ENCODE measurements at places on chromosomes 11 and 22.
A peak's percentile ranks its signal among the peaks of the same experiment; 100 is the strongest.

GRCh38 chr22:22929381-22930221 is 42.0 kb downstream of the IGLL5 start:
- no peak for DNase-seq

- DNase-seq: peak; percentile 71
These were observed 14.1 kb upstream of the APLP2 start for GRCh38 chr11:130055617-130056016.

DNA sequence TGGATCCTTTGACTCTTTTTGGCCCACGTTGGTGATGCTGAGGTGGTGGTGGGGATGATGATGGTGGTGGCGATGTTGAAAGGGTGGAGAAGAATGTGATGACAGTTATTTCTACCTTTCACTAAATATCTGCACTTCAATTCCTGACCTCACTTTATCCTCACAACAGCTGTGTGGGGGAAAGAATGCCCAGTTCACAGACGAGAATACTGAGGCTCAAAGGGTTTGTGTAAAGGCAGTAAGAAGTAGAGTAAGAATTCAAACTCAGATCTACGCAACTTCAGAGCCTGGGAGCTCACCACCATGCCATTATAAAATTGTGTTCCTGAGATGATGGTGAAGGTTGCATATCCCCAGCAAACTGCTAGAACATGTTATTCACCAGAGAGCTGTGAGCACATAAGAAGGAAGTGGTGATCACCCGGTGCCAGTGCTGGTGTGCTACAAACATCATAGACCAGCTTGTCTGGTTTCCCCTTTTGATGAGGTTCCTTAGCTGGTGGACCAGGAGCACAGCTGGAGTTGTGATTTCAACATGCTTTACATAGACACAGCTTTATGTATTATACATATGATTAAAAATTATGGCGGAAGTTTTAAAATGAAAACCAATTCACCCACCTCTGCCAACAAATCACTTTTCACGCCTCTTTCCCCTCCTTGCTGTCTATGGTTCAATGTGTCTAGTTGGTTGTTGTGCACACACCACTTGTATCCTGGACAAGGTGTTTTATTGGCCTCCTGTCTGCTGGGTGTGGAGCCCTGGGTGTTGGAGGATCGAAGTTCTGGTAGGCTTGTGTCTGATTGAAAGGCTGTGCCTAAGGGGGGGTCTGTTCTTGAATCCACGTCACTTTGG is 6.2 kb downstream of the ST14 start:
- DNase-seq: no peak

DNA sequence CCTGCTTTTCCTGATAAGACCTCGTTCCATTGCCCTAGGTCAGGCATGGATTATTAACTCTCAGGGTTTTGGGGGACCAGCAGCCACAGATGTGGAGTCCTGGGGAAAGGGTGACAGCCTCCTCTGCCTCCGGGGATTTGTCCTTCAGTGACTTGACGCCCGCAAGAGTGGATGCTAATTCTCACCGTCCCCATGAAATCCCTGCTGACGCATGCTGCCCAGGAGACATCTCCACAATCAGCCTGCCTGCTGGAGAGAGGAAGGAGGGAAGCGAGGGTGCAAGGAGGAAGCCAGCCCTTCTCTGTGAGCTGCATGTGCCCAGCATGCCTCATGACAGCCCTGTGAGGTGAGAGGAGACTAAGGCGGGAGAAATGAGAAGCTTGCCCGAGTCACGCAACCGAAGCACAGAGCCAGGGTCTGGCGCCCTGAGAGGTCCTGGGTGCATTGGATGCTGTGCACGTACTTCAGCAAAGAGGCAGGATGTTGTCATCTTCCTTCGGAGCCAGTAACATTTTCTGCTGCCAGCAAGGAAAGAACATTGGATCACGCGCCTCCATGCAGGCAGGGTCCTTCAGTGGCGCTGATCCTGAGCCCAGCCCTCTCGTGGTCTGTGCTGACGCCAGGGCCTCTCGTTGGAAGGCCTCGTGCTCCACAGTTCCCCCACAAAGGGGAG is 27.3 kb upstream of the KRTAP5-6 start:
- DNase-seq: no peak

GRCh38 chr11:133720951-133721350 is 124.4 kb downstream of the SPATA19 start:
- no peak for DNase-seq

DNA sequence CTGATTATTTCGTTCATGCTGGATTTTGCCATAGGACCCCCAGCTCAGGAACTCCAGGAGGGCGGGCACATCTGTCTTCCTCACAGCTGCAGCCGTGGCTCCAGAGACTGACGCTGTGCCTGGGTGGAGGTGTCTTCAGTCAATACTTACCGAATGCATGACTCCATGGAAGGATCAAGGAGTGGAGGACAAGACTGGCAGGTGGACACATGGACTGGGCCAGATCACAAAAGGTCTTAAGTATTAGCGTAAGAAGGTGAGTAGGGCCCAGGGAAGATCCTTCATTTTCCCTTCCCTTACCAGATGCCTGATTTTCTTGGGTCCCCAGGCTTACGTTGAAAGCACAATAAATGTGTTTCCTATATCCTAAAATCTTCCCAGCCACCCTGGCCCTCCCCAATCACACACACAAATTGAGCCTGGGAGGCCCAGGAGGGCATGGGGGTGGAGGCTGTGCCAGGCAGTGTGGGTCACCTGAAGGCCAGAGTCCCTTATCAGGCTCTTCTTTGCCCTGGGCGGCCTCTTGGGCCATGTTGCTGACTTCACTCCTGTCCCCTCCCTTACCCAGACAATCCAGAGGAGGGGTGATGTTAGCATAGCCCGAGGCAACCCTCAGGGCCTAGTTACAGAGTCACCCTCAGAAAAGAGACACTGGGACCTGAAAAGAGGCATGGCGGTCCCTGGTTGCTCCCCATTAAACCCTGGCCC is 56.4 kb downstream of the CYTH4 start:
- DNase-seq: no peak

GRCh38 chr11:70517988-70518907 is 119.9 kb downstream of the CTTN start:
- DNase-seq: peak; percentile 67

GRCh38 chr11:77073328-77074001 is 6.7 kb downstream of the CAPN5 start:
- DNase-seq: peak; percentile 95

- DNase-seq: no peak
These were observed 5.8 kb downstream of the KLHL35 start for GRCh38 chr11:75427181-75427580.

GRCh38 chr11:8327761-8328192 is 64.1 kb upstream of the LMO1 start:
- no peak for DNase-seq

DNA sequence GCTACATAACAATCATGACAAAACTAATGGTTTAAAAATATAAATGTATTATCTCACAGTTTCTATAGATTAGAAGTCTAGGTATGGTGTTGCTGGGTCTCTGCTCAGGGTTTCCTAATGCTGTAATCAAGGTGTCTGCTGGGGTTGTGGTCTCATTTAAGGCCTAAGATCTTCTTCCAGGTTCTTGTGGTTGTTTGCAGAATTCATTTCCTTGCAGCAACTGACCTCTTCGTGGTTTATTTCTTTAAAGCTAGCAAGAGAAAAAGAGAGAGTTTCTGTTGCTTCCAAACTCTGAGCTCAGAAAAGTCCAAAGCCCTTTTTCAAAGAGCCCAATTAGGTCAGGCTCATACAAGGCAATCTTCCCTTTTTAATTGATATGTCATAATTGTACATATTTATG is 452.7 kb upstream of the CCDC179 start:
- no peak for DNase-seq

GRCh38 chr11:101863361-101863760 is 51.4 kb upstream of the CEP126 start:
- peak; percentile 67 for DNase-seq

- no peak for DNase-seq
These were observed 110.7 kb downstream of the VPREB1 start for GRCh38 chr22:22355096-22355834.

GRCh38 chr11:72209101-72209500 is 7.5 kb upstream of the FOLR2 start:
- DNase-seq: no peak

- DNase-seq: no peak
These were observed 19.3 kb upstream of the NRIP3 start for GRCh38 chr11:9022961-9023680.

- DNase-seq: no peak
These were observed 22.9 kb downstream of the TNKS1BP1 start for GRCh38 chr11:57301711-57302423.

- no peak for DNase-seq
These were observed 270.7 kb upstream of the MTNR1B start for GRCh38 chr11:92698742-92699141.

GRCh38 chr11:2275334-2276279 is 5.2 kb upstream of the ASCL2 start:
- DNase-seq: no peak

DNA sequence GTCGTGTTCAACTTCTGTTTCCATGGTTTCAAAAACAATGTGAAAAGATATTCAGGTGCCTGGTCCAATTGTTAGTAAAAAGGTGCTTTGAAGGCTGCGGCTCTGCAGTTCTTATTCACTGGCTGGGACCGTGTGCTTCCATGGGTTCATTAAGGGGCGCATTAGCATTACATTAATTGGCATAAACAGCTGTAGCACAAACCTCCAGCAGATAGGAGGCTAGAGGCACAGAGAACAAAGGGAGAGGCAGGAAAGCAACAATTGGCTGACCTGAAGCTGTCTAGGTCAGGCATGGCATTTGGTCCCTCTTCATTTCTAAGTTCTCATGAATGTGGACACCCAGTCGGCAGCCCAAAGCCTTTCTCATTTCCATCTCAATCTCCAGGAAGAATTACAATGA is 16.6 kb downstream of the PAK1 start:
- no peak for DNase-seq

DNA sequence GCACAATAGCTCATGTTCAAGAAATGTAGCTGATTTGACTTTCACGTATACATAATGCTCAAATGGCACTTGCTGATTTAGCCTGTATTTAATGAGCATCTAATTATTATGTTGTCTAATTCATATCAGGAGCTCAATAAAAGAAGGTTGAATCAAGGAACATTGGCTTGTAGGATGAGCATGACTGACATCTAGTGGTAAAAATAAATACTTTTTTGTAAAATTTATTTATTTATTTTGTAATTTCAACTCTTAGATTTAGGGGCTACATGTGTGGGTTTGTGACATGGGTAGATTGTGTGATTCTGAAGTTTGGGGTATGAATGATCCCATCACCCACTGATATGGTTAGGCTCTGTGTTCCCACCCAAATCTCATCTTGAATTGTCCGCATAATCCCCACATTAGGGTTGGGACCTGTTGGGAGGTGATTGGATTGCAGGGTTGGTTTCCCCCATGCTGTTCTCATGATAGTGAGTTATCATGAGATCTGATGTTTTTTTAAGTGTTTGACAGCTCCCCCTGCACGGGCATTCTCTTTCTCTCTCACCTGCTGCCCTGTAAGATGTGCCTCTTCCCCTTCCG is 1.7 kb upstream of the OR52E5 start:
- peak; percentile 18 for DNase-seq

- no peak for DNase-seq
These were observed 510 bp downstream of the PPME1 start for GRCh38 chr11:74171630-74171968.

- DNase-seq: no peak
These were observed 56.3 kb downstream of the LRRC74B start for GRCh38 chr22:21101877-21102638.

DNA sequence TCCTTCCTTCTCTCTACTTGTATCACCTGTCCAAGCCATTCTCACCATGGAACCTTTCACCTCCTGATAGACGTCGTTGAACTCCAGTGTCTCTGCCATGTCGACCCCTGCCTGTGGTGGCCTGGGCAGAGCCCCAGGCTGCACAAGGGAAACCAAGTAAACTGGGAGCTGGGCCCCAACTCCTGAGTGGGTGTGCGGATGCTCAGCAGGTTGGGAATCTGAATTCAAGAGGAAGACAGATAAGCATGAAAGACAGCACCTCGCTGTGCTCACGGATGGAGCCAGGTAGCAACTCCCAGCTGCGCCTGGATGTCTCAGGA is 709 bp downstream of the SSRP1 start:
- DNase-seq: no peak

GRCh38 chr11:134498326-134499139 is 86.5 kb upstream of the B3GAT1 start:
- DNase-seq: no peak

DNA sequence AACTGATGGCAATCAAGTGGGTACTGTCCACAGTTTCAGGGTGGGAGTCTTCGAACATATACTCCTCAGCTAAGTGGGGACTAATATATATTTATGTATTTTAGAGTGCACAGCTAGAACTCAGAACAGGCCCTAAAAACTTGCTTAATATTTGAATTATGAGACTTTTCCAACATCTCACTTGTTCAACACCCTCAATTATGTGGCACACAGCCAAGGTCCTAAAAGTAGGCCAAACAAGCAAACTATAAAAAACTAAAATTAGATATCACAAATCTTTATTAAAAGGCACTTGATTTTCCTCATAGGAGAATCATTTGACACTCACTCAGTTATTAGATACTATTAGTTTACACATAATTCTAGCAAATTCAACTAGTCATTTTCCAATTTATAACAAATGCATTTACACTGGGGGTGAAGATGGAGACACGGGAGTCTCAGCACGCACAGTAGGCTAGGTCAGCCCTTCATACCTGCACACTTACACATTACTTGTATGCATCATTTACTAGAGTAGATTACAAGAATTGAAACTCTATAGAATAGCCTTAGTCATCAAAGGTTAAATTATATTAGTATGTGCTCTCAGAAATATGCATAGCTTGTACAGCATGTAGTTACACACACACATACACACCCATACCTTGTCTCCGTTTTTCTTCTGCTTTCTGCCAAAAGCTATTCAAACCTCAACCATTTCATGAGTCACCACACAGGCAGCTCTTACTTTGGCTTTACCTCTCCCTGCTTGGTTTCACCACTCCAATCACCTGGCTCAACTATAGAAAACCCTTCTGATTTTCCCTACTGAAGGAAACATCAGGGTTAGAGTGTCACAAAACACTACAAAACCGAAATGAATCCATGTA is 171.5 kb downstream of the SBF2 start:
- peak; percentile 26 for DNase-seq

GRCh38 chr11:17770048-17770652 is 35.6 kb downstream of the KCNC1 start:
- no peak for DNase-seq

GRCh38 chr11:72940417-72940816 is 126.2 kb downstream of the ATG16L2 start:
- DNase-seq: no peak

- DNase-seq: no peak
These were observed 69.0 kb upstream of the SYT13 start for GRCh38 chr11:45354976-45355705.
